ENCODE measurements at places on chromosomes 16 and 17. TPM values are rescaled to one million over a fixed set of nuclear protein-coding genes. Genes with fewer than 3 reads are reported as not detected.
A peak's percentile ranks its signal among the peaks of the same experiment; 100 is the strongest.

GRCh38 chr17:17539591-17539990 lies 43.4 kb upstream of the RASD1 start:
- no peak for DNase-seq

GRCh38 chr17:67491681-67492024 lies 114.6 kb downstream of the PITPNC1 start:
- no peak for DNase-seq

DNA sequence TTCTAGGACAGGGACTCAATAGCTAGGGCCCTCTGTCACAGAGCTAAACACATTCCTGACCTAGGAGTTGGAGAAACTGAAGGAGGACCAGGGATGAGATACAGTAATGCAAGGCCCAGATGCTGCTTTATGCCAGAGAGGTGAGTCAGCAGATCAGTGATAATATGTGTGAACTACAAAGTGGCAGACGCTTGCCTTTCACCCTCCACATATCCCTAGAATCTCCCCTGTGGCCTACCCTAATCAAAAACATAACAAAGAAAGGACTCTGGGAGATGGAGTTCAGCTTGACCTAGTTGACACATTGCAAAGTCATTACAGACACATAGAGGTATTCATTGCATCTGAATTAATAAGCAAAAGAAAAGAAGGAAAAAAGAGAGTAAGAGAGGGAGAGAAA lies 417.6 kb upstream of the DYNLRB2 start:
- no peak for DNase-seq

- DNase-seq: no peak
Observed at GRCh38 chr17:33595828-33596227, 302.7 kb upstream of the ASIC2 start.

DNA sequence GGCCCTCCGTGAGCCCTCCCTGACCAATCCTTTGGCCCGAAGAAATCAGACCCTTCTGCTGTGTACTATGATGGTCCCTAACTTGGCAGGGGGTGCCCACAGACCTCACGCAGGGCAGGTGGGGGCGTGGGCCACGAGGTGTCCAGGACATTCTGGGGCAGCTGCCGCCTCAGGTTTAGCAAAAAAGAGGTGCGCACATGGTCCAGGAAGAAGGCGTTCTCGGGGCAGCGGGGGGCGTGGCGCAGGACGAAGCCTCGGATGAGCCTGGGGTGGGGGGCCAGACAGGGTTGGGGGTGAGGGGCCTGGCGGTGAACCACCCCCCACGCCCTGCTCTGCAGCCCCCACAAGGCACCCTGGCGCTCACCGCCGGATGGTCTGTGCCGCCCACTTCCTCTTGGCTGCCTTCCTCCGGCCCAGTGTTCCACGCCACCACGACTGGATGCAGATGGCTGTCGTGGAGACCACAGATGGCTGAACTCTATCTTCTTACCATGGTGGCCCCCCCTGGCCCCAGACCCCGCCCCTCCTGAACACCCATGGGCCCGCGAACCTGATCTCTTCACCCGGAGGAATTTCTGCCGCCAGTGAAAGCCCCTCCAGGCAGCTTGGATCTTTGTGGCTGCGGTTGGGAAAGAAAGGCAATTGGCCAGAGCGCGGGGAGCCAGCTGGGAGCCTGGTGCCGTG lies 14.2 kb upstream of the CRK start:
- DNase-seq: no peak

DNA sequence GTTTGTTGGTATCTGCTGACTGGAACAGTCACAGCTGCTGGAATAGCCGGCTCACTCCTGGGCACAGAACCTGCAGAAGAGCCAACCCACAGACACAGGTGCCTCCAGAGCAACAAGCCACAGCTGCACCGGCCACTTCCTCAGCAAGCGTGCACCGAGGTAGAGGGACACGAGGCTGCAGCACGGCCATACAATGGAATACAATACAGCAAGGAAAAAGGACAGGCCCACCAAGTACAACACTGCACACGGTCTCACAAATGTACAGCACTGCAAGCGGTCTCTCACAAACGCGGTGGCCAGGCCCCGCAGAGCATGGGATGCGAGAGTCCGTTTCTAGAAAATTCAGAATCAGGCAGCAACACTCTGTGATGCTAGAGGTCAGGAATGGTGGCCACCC lies 47.4 kb upstream of the PABPN1L start:
- DNase-seq: no peak

GRCh38 chr16:56547949-56548567 lies 16.8 kb upstream of the MT4 start:
- DNase-seq: no peak

- DNase-seq: peak; percentile 73
Observed at GRCh38 chr17:74757931-74758847, 9.8 kb downstream of the NHERF1 start.

GRCh38 chr17:62109378-62109902 lies 44.4 kb upstream of the MED13 start:
- no peak for DNase-seq

DNA sequence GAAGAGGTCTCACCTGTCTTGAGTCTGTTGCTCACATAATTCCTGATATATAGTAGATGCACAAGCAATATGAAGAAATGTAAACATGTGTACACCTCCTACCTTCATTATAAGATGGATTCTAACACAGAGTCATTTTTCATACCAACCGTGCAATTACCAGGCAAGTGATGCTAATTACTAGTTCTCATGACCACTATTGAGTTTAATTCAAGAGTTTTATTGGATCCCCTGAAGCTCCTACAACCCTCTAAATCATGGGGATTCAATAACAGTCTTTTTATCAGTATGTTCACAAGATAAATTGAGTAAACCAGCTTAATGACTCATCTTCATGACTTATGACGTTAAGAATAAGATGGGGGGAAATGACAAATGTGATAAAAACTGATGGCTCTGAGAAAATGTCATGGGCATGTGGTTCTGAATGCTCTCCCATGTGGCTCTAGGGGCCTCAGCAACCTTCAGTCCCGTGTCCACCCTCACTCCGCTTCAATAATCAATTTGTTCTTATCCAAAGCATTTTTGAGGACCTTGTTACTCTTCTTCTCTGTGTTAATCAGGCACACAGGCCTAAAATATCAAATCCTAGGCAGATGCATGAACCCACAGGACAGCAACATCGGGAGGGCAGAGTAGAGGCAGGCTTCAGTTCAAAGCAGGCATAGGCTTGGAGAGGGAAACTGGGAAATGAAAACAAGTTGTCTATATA lies 42.8 kb downstream of the PRAC1 start:
- DNase-seq: no peak

DNA sequence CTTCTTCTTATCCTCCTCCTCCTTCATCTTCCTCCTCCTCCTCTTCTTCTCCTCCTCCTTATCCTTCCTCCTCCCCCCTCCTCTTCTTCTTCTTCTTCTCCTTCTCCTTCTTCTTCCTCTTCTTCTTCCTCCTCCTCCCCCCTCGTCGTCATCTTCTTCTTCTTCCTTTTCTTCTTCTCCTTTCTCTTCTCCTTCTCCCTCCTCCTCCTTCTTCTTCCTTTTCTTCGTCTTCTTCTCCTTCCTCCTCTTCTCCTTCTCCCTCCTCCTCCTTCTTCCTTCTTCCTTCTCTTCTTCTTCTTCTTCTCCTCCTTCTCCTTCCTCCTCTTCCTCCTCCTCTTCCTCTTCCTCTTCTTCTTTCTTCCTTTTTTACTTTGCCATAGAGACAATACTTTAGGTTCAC lies 5.1 kb upstream of the KRT23 start:
- no peak for DNase-seq

- DNase-seq: peak; percentile 33
Observed at GRCh38 chr17:77516902-77517301, 376.1 kb downstream of the SEC14L1 start.

- no peak for DNase-seq
Observed at GRCh38 chr16:27171584-27171983, 31.7 kb upstream of the KDM8 start.

DNA sequence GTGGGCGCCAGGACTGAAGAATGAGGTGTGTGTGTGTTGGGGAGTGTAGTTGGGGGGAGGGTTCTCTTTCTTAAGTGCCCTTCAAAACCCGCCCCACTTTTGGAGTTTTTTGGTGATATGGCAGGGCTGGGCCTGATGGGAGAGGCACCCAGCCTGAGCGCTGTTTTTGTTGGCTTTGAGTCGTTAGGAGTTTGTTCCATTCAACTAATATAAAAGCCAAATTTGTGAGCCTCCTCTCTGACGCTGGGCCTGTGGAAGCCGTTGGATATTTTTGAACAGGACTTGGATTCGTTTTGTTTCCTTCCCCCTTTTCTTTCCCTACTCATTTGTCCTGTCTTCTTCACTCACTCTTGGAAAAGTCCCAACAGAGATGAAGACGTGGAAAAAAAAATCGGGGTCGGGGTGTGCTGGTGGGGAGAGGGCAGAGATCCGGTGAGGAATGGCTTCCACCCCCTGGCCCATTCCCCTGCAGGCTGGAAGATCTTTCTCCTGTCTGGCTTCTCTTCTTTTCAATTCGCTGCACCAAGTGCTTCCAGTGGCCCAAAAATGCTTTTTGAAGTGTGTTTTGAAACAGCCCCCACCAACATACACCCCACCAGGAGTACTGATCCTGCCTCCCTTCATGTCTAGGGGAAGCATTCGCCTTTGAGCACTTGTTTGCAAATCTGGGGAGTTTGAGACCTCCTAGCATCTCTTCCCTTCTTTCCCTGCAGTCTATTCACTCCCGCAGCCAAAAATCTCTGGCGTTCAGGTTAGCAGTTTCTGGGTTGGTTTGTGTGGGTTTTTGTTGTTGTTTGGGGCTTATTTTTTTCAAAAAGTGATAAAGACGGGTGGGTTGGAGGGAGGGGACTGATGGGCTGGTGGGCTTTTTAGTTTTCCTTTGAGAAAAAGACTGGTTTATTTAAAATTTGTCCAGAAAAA lies 2.6 kb downstream of the FZD2 start:
- DNase-seq: no peak

DNA sequence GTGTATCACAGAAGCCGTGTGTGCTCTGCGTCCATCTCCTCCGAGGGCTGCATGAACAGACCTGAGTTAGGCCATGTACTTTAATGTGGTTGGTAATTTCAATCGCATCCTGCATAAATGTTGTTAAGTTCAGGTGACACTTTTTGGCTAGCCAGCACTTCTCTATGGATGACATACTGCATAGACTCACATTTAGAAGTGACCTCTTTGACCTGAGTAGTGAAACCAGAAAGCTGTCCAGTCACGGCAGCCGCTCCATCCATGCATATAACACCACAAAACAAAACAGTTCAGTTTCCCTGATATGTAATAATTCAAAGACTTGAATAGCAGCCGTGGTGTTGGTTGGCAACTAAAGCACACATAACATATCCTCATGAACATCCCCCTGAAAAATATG lies 94.1 kb downstream of the CYTH1 start:
- DNase-seq: no peak

- DNase-seq: no peak
Observed at GRCh38 chr16:47873434-47873833, 282.4 kb downstream of the ABCC12 start.

- DNase-seq: peak; percentile 91
Observed at GRCh38 chr17:63838631-63839171, 3.8 kb downstream of the SMARCD2 start.

Gene TPSB2
- 5.5 TPM for total RNA-seq

Gene ABAT
- total RNA-seq: 25.8 TPM

Gene TBC1D3B
- total RNA-seq: 3.3 TPM

Gene LGALS9B
- not detected for total RNA-seq

Gene EFCAB13
- total RNA-seq: 3.0 TPM

Gene KRT16
- total RNA-seq: not detected

Gene ZNF423
- total RNA-seq: 8.6 TPM

Gene CD300LF
- total RNA-seq: 0.46 TPM
